ENCODE measurements at places on chromosomes 13 and 19.
A peak's percentile ranks its signal among the peaks of the same experiment; 100 is the strongest.

GRCh38 chr13:48006396-48006795, 5.3 kb upstream of the SUCLA2 start:
- ATAC-seq = no peak

GRCh38 chr19:36876993-36877938, 26.6 kb downstream of the ZNF345 start:
- no peak for ATAC-seq

- ATAC-seq = no peak
Measured at GRCh38 chr13:83794583-83794982, 87.7 kb downstream of the SLITRK1 start.

DNA sequence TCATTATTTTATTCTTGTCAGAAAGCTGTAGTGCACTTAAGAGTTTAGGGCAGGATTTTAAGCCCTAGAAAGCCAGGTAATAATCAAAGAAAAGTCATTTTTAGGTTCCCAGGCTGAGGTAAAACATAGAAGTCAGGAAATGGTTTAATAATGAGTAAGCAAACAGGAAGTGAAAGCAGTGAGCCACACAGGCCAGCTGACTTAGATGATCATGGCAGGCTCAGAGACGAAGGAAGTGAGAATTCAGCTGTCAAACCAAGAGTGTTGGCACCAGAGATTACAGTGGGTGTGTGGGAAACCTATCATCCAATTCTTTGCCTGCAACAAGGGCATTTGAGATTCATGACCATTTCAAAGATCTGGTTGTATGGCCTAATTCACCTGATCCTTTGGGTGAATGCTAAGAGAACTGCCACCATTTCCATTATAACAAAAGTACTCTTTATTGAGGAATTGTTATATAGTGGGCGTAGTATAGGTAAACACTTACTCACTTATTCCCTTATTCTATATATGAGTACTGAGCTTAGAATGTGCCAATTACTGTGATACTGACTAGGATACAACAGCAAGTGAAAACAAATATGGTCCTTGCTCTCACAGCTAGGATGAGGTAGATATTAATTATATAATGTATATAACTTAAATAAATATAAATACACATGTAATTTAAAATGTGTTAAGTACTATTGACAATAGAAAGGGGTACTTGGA, 103.7 kb upstream of the EDNRB start:
- ATAC-seq = peak; percentile 60

DNA sequence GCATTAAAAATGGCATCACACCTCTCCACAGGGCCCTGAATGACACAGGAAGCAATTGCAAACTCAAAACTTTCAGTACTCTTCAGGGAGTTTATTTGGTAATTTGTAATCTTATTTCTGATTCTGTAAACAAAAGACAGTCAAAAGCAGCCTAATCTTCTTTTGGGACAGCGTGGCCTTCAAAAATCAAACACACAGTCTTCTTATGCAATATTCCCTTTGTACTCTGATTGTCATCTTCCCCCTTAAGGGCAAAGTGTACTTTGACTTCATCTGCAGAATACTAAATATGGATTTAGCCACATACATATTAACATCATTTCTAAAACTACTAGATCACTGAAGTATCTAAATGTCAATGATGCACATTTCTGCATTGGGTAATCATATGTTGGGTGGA, 322.0 kb downstream of the MZT1 start:
- ATAC-seq = no peak

DNA sequence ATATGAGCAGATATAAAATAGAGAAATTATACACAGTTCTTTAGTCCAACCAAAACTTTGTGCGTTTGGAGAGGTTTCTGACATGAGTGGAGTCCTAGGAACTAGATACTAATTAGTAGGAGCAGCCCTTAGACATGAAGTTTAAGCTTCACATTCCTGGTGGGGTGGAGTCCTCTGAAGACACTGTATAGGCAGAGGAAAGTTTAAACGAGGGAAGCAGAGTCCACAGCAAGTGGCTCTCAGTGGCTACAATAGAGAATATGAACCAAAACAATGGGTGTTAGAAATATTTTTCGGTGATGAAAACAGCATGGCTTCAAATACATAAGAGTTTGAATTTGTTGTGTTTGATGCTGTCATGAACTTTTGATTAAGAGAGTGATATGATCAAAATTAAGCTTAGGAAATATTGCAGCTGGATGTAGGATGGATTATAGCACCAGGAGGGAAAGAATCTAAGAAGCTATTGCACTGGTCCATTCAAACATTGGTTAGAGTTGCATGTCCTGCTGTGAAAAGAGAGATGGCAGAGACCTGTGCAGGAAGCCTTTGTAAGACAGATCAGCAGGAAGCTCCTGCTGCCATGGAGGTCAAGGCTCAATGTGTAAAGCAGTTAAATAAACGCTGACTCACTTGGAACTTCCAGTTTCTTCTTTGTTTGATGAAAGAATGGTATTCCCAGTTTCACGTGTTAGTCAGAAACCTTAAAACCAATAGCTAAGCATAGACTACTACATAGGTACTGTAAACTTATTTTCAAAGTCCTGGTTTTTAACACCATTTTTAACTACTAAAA, 175.2 kb downstream of the TDRD3 start:
- no peak for ATAC-seq

DNA sequence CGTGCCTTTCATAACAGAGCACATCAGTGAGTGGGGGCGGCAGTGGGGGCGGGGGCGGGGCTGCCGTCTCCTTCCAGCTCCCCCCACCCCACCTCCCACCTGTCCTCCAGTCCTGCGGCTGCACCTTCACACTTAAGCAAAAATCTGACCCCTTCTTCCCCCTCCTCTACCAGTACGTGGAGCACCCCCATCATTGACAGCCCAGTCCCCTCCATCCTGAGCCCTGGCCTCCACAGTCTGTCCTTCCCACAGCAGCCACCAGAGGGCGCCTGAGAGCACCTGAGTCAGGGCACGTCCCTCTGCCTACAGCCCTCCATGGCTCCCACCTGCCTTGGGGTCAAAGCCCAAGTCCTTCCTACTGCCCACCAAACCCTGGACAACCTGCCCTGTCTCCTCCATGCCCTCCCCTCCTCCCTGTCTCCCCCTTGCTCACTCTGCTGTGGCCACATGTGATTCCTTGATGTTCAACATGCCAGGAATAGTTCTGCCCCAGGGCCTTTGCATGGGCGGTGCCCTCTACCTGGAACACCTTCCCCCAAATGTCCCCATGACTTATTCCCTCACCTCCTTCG, 4.0 kb downstream of the EBI3 start:
- peak; percentile 77 for ATAC-seq

GRCh38 chr19:1503089-1503924, 9.5 kb downstream of the ADAMTSL5 start:
- peak; percentile 58 for ATAC-seq

DNA sequence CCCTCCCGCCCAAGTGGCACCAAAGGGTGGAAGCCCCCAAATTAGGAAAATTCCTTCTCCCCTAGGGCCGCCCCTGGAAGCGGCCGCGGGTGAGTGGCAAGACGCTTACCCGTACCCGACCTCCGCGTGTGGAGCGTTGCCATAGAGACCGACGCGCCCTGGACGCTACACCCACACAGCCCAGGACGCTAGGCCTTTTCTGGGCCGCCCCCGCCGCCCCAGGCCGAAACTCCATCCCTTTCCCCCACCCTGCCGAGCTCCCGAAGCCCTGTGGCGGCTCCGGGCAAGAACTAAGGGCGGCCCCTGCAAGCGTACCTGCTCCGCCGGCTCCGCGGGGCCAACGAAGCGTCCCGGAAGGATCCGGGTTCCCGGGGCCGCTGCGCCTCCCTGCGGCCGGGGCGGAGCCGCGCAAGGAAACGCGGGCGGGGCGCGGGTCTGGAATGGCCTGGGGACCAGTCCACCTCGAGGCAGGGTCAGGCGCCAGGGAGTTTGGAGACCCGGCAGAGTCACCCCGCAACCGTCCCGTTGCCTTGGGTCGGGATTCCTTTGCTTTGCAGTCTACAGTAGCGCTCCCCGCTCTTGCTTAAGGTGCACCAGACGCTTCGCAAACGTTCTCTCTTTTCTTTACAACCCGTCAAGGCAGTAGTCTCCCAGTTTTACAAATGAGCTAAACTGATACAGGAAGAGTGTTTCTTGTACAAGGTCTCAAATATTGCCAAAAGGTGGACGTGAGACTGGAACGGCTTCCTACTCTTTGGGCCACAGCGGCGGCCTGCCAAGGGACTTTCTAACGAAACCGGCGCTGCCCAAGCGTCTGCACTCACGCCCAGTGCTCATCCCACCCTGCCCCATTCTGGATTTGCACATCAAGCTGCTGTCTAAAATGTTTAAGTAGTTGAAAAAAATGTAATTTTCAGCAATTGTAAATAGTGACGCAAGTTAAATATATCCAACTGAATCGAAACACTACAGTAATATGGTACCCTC, at the start of gene NEK5:
Gene NEK5, minus strand, starts transcription at position 360 of the 987 bp plus-strand sequence. CDS start 1,591 bp downstream, outside the sequence.
- peak; percentile 92 for ATAC-seq

DNA sequence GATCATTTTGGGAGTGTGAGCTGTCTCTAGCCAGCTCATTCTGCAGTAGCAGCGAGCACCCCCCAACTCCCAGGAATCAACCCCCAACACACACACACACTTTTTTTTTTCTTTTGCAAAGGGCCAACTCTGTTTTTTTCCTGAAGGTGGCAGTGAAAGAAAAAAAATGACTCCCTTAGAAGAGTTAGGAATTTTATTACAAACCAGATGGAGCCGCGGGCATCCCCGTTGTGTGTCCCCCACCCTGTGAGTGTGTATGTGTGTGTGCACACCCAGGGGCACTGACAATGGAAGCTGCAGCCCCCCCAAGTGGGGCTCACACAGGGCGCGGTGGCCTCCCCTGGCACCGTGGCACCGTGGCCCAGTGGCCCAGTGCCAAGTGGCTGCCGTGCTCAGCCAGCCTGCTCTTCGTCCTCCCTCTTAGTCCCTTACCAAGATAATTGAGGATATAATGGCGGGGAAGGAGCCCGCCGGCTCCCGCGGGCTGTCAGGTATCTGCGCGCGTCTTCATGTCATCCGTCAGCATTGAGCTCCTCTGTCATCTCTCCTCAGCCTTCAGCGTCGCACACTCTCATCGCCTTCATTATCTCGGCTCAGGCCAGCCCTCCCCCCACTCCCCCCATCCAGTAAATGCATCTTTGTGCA, 314.1 kb downstream of the ZNF536 start:
- ATAC-seq = peak; percentile 18

- peak; percentile 66 for ATAC-seq
Measured at GRCh38 chr13:46341112-46341711, 45.8 kb downstream of the RUBCNL start.

DNA sequence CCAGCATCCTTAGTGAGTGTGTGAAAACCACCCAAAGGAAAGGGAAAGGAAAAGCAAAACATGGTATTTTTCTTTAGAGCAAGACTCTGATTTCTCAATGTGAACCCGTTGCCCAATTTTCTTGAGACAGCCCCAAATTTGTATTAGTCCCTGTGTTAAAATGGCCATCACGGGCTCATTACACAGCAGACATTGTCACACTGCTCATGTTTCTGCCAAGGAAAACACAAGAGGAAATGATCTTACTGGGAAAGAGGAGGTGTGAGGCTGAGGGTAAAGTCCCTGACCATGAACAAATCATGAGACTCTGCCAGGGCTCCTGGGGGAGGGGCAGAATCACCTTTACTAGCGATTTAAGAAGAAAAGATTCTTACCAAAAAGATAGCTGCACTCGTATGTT, 54.4 kb downstream of the FAM124A start:
- no peak for ATAC-seq

- no peak for ATAC-seq
Measured at GRCh38 chr13:48302871-48303358, 636 bp upstream of the RB1 start.

- ATAC-seq = no peak
Measured at GRCh38 chr13:21517576-21517975, 58.5 kb upstream of the ZDHHC20 start.

- peak; percentile 73 for ATAC-seq
Measured at GRCh38 chr13:20118268-20119140, 42.3 kb downstream of the GJA3 start.

GRCh38 chr13:99656844-99657381, 155.6 kb downstream of the TM9SF2 start:
- no peak for ATAC-seq

DNA sequence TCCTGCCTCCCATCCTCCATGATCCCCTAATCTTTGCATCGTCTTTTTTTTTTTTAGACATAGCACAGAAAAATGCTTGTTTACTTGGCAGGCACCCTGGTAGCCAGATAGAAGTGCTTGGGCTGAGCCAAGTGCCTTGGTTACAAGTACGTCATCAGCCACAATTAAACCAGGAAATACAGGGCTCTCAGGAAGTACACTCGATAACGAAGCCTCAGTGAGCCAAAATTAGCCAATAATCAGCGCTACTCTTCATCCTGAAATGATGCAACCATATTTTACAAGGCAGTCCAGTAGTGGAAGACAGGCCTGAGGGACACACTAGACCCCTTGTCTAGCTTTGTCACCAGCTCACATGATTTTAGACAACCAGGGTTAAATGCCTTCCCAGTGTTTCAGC, 194.0 kb upstream of the NBEA start:
- ATAC-seq = no peak

DNA sequence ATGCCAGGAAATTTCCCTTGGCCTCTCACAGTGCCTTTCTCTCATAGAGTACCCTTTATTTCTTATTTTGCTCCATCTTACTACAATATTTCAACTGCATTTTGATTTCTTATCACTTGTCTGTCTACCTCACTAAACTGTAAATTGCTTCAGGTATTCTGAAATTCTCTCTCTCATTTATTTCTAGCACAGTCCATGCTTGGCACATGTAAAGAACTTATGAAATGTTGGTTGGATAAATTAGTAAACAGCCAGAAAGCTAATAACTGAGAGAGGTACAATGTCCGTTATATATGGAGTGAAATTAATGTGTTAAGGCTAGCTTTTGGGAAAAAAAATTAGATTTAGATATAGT, 138.3 kb upstream of the RFC3 start:
- no peak for ATAC-seq

DNA sequence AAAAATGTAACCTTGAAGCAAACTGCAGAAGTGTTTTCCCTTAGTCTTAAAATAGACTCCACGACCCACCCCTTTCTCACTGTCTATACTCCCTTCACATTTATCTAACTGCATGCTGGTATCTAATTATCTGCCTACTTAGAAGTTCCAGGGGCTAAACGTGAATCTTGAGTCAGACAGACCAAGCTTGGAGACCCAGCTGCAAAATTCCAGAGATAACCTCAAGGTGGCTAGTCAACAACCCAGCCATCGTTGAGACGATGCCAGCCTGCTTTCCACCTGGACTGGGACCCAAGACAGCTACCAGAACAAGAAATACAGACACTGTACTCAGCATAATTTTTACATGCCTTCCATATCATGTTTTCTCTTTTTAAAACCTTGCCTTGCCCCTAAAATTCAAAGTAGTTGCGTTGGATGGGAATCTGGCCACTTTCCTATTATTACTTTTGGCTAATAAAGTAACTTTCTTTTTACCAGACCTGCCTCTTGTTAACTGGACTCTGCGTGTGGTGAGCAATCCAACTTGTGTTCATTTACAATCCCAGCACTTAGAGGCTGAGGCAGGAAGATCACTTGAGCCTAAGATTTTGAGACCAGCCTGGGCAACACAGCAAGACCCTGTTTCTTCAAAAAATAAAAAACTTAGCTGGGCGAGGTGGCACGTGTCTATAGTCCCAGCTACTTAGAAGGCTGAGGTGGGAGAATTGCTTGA, 82.3 kb downstream of the CDADC1 start:
- ATAC-seq = no peak

Measured in SK-N-SH treated with all-trans-retinoic acid at 6 μM for 48 hours (cell line).